ENCODE measurements at places on chromosomes 16 and 17. TPM values are rescaled to one million over a fixed set of nuclear protein-coding genes. Genes with fewer than 3 reads are reported as not detected.

SPN gene
- total RNA-seq = 3.3 TPM

DNA sequence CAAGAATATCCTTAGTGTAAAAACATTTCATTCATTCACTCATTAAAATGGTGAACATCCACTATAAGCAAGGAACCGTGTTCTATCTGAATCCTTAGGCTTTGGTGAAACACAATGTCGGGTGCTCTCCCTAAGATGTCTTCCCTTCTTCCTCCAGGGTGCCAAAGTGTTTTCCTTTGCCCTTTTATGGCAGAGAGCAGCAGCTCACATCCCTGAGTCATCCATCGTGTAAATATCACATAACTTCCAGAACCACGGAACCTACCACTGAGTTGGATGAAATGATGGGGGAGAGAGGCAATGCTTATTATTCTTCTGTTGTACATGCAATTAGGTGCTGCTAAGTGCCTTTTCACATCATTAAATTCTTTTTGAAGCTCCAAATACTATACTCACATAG lies 50.2 kb downstream of the DNAH3 start:
- DNase-seq = no peak

GRCh38 chr17:30677550-30678249 lies 146.8 kb downstream of the CRLF3 start:
- no peak for DNase-seq

DNA sequence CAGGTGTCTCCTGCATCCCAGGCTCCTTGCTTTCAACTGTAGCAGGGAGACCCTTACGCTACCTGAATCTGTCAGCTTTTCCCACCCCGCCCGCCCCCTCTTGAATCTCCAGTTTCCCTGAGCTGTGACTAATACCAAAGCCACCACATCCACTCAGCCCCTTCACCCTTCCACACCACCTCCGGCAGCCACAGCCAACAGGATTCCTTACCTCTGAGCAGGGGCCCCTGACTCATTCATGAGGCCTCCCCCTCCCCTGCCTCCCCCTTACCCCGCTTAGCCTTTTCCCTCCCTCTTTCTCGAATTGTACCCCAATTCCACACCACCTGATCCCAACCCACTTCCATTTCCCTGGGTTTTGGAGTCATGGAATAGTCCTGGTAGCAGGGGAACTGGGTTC lies 2.3 kb downstream of the STX1B start:
- DNase-seq = no peak

DNA sequence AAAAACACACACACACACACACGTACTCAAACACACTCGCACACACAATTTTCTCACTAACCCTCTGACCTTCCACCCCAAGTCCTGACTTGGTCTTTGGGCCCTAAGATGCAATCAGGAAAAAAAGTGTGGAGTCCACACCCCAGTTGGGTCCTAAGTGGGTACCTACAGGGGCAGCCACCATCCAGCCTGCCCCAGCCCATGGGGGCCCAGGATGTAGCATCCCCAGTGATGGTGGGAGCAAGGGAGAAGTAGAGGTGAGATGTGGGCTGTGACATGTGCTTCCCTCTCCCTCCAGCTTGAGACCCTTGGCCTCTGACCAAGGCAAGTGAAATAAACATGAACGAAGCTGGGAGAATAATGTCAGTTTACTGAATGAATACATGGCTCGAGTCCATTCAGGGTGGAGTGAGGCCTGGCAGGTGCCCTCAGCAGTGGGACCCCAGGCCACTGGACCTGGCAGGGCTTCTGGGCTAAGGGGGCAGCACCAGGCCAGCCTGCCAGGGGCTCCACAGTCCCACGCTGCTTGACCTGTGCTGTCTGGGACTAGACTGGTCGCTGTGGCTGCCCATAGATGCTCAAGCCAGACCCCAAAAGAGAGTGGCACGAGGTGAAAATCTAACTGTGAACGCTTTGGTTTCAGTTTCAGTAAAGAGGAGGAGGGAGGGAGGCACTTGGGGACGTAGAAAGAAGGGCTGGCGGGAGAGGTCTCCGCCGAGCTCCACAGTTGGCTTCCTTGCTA lies 73.7 kb downstream of the MRC2 start:
- no peak for DNase-seq

ST6GALNAC1 gene
- 3.3 TPM for total RNA-seq

DNA sequence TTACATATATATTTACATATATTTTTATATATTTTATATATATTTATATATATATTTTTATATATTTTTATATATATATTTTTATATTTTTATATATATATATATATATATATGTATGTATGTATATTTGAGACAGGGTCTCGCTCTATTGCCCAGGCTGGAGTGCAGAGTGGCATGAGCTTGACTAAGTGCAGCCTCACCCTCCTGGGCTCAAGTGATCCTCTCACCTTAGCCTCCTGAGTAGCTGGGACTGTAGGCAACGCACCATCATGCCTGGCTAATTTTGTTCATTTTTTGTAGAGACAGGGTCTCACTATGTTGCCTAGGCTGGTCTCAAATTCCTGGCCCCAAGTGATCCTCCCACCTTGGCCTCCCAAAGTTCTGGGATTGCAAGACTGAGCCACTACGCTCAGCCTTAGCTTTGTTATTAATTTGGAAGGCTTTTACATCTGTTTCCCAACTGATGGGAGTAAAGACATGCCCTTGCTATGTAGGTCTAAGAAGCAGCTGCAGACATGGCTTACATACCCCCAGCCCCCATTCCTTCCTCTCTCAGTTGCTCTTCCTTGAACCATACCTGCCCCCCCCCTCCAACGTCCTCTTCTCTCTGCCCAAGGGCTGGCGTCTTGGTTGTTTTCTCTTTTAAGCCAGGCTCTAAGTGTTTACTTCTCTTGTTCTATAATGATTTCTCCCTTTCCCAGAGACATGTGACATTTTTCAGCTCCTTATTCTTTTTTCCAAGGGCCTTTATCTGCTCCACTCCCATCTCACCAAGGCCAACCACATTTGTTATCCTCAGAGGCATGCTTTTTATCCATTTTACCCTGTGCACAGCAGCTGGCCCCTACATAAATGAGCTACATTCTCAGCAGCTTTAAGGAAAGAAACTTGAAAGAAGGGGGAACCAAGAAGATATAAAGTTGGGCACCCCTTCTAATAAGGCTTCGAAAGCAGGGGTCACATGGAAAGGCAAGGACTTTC lies 64.2 kb upstream of the ATF7IP2 start:
- DNase-seq = no peak

GRCh38 chr16:56354746-56355145 lies 70.6 kb downstream of the AMFR start:
- DNase-seq = no peak
